ENCODE measurements at places on chromosomes 2 and 18. TPM values are rescaled to one million over a fixed set of nuclear protein-coding genes. Genes with fewer than 3 reads are reported as not detected.

APOB gene
- total RNA-seq: not detected

RGPD3 gene
- total RNA-seq: 1.5 TPM

GPR35 gene
- total RNA-seq: not detected

AFF3 gene
- 8.5 TPM for total RNA-seq

MPPE1 gene
- 26.2 TPM for total RNA-seq

COLEC11 gene
- total RNA-seq: not detected

CD8B2 gene
- 0.07 TPM for total RNA-seq

PRKAG3 gene
- not detected for total RNA-seq

ABCG5 gene
- total RNA-seq: not detected

FBLN7 gene
- total RNA-seq: 6.1 TPM

CHRNA1 gene
- not detected for total RNA-seq

FASTKD2 gene
- 13.3 TPM for total RNA-seq

POTEC gene
- total RNA-seq: not detected

TUBB8B gene
- 0.46 TPM for total RNA-seq

AUP1 gene
- total RNA-seq: 69.4 TPM

STPG4 gene
- not detected for total RNA-seq

ME2 gene
- 60.8 TPM for total RNA-seq

LIMS3 gene
- not detected for total RNA-seq

LINC00305 gene
- not detected for total RNA-seq

DNAH7 gene
- total RNA-seq: 0.29 TPM

HOXD1 gene
- total RNA-seq: not detected

EEF1B2 gene
- 267 TPM for total RNA-seq

RAB27B gene
- 4.4 TPM for total RNA-seq

MTHFD2 gene
- 32.0 TPM for total RNA-seq

COL3A1 gene
- 113 TPM for total RNA-seq

LRRTM1 gene
- not detected for total RNA-seq

MATN3 gene
- total RNA-seq: 1.3 TPM

Measured in uterus (tissue), 4 donors.